ENCODE measurements at places on chromosomes 3 and 15.
A peak's percentile ranks its signal among the peaks of the same experiment; 100 is the strongest.

DNA sequence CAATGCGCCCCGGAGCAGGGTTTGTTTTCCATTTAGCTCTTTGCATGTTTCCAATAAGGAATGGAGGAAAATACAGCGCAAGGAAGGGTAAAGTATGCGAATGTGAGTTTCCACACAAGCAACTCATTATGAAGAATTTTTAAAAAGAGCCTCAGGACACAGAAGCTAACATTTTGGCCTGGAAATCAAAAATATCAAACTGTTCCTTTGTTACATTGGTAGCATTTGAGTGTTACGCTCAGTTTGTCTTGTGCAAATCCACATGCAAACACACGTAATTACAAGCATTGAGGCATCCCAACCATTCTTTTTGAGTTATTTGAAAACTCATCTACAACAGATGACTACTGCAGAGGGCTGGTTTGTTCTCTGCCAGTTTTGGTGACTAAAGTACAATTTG is 93.0 kb upstream of the SNRPA1 start:
- no peak for DNase-seq

- peak; percentile 48 for DNase-seq
These were observed 48.1 kb downstream of the RAP2B start for GRCh38 chr3:153210146-153210545.

DNA sequence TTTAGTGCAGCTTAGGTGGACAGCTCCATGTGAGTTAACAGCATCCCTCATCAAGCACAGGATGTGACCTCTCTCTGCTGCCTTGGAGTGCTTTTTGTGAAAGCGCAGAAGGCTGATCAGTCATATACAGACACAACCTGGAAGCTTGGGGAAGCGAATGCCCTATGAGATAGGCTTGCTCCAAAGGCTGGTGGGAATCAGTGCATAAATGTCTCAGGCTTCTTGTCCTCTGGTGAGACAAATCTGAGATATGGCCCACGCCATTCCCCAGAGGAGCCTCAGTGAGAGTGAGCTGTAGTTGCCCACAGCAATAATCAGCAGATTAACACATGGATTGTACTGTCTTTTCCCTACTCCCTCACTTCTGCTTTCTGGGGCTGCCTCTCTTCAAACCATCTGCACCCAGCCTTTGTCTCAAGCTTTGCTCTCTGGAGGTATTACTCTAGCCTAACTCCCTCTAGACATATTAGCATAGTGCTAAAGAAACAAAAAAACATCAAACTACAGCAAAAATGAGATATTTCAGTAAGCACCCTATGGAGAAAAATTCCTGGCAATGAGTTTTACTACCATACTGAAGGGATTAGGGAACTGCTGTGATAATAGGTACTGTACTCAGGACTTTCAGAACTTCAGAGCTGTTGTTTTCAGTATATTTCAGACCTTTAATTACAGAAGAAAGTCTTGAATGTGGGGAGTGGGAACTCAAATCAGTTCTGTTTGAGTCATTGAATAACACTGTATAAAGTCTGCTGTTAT is 113.7 kb downstream of the OXSM start:
- DNase-seq: no peak

DNA sequence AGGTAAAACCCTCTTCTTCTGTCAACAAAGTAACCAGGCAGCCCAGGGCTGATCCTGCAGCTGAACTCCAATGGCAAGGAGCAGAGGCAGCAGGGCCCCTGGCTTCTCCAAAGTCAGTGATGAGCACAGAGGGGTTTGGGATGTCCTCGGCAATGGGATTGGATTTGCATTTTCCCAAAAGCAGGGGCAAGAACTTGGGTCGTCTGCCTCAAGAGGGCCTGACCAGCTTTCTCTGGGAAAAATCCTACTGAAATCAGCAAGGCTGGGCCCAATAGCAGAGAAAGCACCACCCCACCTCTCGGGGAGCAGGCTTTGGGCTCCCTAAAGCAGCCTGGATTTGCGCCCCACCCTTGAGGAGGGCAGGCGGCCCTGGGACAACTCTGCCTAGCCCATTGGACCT is 210.0 kb upstream of the IGF1R start:
- DNase-seq: no peak

DNA sequence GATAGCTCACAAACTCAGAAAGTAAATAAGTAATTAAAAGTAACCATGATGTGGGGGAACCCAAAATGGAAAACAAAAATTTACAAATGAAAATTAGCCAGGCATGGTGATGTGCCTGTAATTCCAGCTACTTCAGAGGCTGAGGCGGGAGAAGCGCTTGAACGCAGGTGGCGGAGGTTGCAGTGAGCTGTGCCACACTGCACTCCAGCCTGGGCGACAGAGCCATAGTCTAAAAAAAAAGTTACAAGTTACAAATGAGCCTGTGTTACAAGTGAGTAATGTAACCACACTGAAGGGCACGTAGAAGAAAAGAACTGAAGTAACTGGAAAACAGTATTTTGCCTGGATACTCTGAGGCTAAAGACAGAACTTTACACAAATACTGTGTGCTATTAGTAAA is 11.3 kb downstream of the EXOSC7 start:
- DNase-seq: peak; percentile 1

- DNase-seq: peak; percentile 70
These were observed 5.2 kb downstream of the TBC1D2B start for GRCh38 chr15:78072080-78072892.

- no peak for DNase-seq
These were observed 11.5 kb upstream of the NEK10 start for GRCh38 chr3:27380433-27381357.

DNA sequence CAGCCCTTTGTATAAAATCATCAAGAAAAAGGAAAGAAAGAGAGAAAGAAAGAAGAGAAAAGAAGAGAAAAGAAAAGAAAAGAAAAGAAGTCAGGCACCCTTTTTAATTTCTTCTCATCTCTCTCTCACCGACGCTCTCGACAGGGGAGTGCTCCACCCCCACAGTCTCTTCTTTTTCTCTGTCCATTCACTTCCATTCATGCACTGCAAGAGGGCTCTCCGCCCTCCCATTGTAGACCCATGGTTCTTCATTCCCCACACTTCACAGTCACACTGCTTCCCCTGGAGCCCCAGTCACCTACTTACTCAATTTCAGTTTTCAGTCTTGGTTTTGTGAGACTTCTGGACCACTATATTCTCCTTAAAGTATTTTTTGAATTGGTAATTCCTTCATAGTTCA is 254.7 kb downstream of the SOX2 start:
- no peak for DNase-seq

DNA sequence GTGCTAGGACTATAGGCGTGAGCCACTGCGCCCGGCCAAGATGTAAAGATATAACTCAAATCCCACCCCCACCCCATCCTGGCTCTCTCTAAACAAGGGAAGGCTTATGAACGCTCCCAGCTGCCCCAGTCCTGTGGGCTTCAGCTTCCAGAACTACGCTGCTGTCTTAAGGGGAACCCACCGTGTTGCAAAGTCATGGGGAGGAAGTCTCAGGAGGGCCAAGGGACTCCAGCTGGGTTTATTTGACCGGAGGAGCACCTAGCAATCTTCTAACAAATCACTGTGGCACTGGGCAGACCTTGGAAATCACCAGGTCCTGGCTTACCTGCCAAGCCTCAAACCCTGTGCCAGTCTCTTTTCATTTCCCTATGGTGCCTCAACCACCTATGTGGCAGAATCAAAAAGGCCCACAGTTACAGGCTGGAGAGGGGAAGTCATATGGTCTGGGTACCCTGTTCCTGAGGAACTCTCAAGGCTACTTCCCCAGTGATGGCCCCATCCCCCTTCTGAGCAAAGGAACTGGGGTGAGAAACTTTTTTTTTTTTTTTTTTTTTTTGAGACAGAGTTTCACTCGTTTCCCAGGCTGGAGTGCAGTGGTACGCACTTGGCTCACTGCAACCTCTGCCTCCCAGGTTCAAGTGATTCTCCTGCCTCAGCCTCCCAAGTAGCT is 83.4 kb downstream of the RBPMS2 start:
- DNase-seq: no peak

DNA sequence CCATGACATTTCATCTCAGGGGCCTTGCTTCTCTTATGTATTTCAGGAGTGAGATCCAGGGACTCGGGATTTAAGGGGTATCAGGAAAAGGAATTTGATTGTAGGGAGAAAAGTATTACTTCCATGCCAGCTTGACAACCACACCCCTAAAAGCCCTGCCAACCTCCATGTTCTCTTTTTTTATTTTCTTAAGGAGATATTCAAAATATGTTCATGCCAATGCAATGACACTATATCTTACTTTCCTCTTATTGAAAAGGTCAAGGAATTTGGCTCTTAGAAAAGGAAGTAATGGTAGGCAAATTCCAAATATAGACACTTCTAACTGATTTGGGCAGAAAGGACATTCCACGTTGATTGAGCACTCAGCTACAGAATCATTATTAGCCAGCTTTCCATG is 407.5 kb upstream of the NECTIN3 start:
- DNase-seq: peak; percentile 17

DNA sequence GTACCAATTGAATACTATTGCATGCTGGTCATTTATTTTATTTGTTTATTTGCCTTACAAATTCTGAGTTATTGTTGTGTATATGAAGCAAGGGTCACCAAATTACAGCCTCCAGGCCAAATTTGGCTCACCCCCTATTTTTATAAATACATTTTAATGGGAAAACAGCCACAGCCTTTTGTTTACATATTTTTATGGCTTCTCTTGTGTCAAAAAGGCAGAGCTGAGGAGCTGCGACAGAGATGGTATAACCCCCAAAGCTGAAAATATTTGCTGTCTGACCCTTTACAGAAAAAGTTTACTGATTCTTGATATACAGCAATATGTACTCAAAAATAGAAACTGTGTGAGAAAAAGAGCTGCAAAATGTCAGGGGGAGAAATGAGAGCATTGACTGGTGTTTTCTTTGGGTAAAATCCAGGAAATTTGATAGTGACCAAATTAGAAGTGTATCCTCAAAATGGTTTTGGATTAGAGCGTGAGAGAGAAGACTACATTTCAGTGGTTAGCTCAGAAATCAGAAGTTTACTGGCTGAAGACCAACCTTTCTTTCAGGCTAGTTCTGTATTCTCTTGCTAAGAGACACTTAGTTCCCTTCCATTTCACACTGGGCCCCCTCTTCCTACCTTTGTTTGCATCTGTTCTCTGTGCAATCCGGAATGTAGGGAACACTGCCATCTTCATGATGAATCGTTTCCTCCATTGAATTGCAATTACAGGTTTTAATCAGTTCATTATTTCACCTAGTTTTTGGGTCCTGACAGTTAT is 757.8 kb downstream of the AGBL1 start:
- peak; percentile 8 for DNase-seq

DNA sequence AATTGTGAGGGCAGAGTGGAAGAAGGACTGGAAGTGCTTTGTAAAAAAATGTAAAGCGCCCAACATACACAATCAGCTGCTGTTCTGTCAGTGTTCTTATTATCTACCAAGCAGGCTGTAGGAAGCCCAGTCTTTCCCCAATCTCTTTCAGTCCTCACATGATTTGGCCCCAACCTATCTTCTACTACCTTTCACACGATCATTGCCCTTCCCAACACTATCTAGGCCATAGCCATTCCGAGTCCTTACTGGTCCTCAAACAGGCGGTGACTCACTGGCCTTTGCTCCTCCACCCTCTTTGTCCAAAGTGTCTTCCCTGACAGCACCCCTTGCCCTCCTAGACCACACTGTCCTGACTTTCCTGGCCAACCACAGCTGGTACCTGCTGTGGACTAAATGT is 861 bp upstream of the RFT1 start:
- DNase-seq: no peak

GRCh38 chr15:101037090-101037830 is 118.1 kb downstream of the LRRK1 start:
- no peak for DNase-seq

DNA sequence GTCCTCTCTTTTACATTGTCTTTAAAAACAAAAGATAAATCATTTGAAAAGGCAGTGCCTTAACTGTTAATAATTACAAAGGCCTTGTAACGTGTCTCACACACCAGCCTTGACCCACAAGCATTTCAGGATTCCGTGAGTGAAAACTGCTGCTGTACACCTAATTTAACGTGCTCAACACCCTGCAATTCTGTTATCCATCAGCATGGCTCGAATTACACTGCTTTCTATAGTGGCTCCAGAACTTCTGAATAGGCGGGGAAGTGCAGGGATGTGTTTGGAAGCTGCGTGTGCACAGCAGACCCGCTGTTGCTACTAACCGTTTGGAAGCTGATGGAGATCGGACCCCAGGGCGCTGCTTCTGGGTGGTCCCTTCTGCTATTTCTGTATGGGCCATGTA is 9.9 kb upstream of the ETFA start:
- DNase-seq: no peak

GRCh38 chr3:8651418-8652323 is 7.1 kb upstream of the SSUH2 start:
- no peak for DNase-seq

DNA sequence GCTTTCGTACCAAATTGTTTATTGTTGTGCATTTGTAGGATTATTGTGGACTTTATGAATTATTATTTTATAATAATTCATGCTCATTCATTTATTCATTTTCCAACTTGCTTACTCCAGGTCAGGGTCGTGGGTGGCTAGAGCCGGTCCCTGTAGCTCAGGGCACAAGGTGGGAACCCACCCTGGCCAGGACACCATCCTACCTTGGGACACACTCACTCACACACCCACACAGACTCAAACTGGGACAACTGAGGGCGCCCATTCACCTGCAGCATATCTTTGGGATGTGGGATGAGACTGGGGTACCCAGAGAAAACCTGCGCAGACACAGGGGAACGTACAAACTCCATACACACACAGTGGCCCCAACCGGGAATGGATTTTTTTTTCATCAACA is 40.6 kb downstream of the SSUH2 start:
- DNase-seq: no peak

GRCh38 chr3:57974796-57975388 is 33.3 kb upstream of the FLNB start:
- peak; percentile 85 for DNase-seq

- DNase-seq: no peak
These were observed 18.4 kb downstream of the ZNF860 start for GRCh38 chr3:31999907-32000439.

GRCh38 chr15:70956201-70956995 is 63.8 kb downstream of the LRRC49 start:
- peak; percentile 6 for DNase-seq

DNA sequence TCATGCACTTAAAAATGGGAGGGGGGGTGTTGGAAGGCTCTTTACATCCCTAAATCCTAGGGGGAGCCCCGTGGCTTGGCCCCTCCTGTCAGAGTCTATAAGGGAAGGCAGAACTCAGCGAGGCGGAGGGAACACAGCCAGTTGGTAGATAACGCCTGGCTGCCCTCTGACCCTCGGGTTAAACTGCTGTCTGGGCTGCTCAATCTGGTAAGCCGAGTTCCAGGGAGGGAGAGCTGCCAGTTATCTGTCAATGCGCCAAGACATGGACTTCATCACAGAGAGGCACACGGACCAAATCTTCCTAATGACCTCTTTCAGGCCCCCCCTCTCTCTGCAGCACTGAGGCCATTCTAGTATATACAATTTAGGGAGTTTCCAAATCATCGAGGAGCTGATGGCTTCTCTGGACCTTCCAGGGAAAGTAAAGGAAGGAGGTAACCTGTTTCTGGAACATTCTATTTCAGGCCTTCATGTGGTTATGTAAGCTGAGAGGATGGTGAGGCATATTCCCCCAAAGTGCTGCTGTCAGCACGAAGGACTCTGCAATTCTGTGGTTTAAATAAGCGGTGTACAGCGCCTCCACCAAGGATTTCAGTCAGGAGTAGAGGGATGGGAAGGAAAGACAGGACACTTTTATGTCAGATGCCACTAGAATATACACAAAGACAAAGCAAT is 349.0 kb downstream of the MCTP2 start:
- DNase-seq: no peak

- no peak for DNase-seq
These were observed 2.0 kb upstream of the OR5H6 start for GRCh38 chr3:98262046-98262445.

Measured in astrocyte of the spinal cord (primary cell).